Right hindlimb (tissue), 1 donor: ENCODE measurements at places on chromosomes 12 and 14.
A peak's percentile ranks its signal among the peaks of the same experiment; 100 is the strongest.

DNA sequence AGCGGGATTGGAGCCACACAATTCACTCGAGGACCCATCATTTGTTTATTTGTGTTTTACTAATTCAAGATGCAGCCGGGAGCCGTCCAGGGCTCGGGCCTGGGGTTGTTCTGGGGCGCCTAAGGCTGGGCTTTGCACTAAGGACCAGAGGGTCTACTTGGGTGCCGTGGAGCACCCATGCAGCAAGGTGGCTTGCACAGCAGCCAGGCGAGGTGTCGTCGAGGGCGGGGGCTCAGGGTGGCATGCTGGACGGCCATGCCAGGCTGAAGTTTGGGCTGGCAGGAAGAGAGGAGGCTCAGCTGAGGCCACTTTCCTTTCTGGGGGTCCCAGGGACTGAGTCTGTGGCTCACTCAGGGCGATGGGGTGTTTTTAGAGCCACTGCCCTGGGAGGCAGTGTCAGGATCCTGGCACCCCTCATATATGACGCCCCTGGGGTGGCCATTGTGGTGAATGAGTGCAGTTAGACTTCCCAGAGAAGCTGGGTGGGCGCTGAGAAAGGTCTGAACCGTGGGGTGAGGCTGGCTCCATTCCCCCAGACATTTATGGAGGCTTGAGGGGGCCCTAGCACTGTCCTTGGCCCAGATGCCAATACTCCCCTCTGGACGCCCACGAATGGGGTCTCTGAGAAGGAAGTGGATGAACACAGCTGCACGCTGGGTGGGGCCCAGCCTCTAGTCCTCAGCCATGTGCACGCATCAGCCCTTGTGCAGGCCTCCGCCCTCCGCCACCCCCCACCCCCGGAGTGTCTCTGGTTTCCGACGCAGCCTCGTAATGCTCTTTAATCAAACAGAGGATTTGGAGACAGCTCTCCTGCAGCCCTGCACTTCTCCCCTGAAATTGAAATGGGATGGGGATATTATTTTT is 11.3 kb downstream of the MEG3 start:
- DNase-seq, result peak; percentile 74

- peak; percentile 62 for DNase-seq
Observed at GRCh38 chr12:54596526-54596946, 8.1 kb upstream of the PPP1R1A start.

DNA sequence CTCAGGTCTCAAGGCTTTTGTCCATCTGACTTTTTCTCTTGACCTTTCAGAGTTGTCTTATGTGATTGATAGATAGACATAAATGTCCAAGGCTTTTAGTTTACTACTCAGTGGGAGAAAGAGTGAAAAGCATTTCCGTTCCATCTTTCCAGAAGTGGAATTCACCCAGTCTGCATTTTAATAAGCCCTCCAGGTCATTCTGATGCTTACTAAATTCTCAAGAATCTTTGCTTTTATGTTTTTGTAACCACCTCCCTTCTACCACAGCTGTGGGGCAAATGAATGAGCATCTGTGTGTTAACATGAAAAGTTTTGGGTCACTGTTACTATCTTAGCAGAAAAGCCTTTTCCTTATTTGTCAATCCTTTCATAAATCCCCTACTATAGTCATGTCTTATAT is 251.4 kb downstream of the LRIG3 start:
- DNase-seq, result no peak

GRCh38 chr12:1847411-1847810 is 27.0 kb downstream of the LRTM2 start:
- DNase-seq, result no peak

- no peak for DNase-seq
Observed at GRCh38 chr14:74133833-74134481, 49.2 kb downstream of the LIN52 start.

GRCh38 chr14:39367387-39367751 is 64.9 kb downstream of the FBXO33 start:
- DNase-seq, result no peak
